Liver (tissue), 10 donors: ENCODE measurements at places on chromosomes 12 and 14. TPM values are rescaled to one million over a fixed set of nuclear protein-coding genes. Genes with fewer than 3 reads are reported as not detected.
A peak's percentile ranks its signal among the peaks of the same experiment; 100 is the strongest.

GRCh38 chr14:30988509-30988908 is 36.9 kb upstream of the AP4S1 start:
- DNase-seq, result no peak

- no peak for DNase-seq
These were observed 24.2 kb upstream of the PTHLH start for GRCh38 chr12:27996761-27997160.

DNA sequence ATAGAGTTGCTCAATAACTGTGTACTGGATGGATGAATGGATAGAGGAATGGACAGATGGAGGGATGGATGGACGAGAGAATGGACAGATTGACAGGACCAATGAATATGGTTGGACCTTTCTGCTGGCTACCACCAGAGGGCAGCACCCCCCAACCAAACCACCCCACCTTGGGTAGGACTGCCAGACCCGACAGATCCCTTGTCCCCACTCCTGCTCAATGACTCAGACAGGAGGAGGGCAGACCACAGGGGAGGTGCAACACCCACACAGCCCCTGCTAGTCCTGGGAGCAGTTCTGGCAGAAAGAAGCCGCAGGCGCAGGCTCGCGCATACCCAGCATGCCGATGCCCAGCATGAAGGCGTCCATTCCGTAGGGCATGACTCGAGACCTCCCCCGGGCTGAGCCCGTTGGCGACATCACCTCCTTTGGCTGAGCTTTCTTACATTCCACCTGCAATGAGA is 12.4 kb downstream of the MSI1 start:
- DNase-seq, result peak; percentile 78

DNA sequence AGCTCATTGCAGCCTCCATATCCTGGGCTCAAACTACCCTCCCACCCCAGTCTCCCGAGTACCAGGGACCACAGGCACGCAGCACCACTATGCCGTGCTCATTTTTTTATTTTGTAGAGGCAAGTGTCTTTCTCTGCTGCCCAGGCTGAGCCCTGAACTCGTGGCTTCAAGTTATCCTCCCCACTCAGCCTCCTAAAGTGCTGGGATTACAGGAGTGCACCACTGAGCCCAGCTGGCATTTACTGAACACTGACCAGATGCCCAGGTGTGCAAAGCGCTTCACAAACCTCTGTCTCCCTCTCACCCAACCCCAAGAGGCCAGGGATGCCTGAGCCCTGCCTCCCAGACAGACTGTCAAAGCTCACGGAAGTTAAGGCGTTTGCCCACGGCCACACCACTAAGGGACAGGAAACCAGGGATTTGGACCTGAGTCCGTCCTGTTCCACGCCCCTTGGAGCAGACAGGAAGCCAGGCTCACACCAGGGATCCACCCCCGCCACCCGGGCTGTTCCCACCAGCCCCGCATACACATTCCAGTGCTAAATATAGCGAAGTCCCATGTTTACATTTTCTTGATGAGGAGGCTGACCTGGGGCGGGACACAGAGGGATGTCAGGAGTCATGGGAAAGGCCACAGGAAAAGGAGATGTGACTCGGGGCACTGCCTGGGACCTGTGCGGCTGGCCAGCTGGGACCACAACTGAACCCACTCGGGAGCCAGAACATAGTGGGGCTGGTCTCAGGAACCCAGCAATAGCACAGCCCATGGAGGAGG is 51.2 kb downstream of the TESC start:
- DNase-seq, result no peak

- no peak for DNase-seq
These were observed 341.7 kb upstream of the KITLG start for GRCh38 chr12:88921890-88922532.

- no peak for DNase-seq
These were observed 31.9 kb upstream of the TC2N start for GRCh38 chr14:91899213-91899612.

KCNC2 gene
- polyA plus RNA-seq, result 0.02 TPM

AP1G2 gene
- polyA plus RNA-seq, result 26.6 TPM
